ENCODE measurements at places on chromosomes 5 and 9.

DNA sequence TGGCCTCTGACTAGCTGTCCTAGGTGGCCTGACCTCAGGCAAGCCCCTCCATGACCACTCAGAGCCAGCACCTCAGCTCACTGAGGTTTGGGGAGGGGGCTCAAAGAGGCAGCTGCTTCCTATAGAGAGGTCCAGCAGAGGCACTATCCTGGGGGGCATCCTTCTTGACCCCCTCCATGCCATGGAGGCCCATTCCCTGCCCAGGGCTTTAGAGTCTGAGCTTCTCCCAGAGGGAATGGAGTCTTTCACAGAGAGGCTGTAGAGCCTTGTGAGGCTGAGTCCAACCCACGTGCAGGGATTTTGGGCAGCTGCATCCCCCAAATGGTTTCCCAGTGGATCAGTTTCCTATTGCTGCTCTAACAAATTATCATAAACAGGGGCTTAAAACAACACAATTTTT, 16.9 kb downstream of the IRF1 start:
- no peak for DNase-seq

- no peak for DNase-seq
Measured at GRCh38 chr5:123273984-123274383, 149.2 kb downstream of the CEP120 start.

- no peak for DNase-seq
Measured at GRCh38 chr5:138568061-138568824, 7.0 kb downstream of the HSPA9 start.

DNA sequence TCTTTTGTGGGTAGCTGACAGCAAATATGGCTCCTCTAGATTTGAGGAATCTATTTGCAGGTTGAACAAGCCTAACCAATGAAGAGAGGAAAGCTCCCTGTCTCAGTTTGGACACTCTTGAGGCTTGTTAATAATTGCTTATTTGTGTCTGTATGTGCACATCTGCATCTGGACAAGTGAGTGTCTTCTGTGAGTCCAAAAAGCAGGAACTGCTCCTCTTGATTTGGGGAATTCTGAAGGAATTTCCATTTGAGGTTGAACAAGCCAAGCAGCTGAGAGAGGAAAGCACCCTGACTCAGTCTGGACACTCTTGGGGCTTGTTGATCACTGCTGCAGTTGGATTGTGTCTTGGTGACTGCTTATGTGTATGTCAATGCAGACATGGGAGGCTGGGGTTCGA, 211.6 kb downstream of the DTWD2 start:
- no peak for DNase-seq

- no peak for DNase-seq
Measured at GRCh38 chr5:103145196-103145595, 25.1 kb downstream of the PPIP5K2 start.

DNA sequence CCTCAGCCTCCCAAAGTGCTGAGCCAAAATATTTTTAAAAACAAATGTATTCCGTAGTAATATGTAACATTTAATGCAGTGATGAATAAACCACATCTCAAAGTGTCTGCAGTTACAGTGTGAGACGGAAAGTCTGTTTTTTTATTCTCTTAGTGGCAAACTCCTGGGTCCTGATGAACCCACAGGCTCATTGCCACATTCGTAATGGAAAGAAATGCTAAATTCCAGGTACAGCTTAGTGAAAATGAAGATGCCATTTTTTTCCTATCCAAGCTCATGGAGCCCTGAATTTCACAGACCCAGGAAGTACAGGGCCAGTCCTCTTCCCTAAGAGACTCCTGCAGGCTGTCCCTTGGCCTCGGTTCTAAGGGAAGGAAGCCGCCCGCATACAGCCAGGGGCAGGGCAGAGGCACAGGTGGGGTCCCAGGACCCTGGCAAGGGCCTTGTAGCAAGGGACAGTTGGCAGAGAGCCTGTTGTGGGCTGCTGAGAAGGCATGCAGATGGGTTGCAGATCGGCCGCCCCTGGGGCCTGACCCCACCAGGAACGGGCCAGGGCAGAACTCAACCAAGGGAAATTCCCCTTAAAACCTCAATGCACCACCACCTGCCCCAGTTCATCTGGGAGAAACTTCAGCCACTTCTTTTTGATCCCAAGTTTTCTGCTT, 36.2 kb downstream of the IPPK start:
- DNase-seq: no peak

- DNase-seq: no peak
Measured at GRCh38 chr5:493758-494157, 30.5 kb downstream of the SLC9A3 start.

DNA sequence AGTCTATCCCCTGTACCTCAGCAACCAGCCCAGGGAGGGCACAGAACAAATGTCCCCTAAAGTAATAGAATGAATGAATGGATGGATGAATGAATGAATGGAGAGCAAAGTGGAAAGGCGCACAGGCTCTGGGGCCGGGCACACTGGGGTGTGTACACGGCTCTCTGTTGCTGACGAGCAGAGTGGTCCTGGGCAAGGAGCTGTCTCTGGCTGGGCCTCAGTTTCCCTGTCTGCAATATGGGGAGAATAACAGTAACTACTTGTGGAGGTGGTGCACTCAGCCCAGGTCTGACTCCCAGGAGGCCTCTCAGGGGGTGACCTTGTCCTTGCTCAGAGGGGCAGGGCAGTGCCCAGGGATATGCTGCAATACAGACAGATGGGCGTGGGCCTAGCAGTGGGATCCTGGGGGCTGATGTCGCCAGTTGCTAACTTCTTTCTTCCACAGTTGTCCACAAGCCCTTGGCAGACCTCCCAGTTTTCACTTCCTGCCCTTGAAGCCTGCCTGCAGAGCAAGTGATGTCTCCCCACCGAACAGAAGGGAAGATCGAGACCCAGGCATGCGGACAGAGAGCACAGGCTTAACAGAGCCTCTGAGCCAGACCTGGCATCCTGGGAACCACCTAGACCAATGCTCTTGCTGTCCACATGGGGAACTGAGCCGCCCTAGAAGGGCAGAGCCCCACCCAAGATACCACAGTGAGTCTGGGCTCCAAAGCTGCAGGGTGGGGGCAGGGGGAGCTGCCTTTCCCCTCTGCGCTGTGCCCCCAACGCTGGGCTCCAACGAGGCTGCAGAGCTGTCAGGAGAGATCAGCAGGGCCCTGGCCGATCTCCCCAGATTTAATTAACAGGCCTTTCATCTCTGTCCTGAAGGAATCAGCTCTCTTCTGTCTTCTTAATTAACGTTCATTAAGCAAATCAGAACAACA, 13.6 kb upstream of the LAMC3 start:
- DNase-seq: no peak

- no peak for DNase-seq
Measured at GRCh38 chr5:112119508-112119907, 299.6 kb downstream of the EPB41L4A start.

DNA sequence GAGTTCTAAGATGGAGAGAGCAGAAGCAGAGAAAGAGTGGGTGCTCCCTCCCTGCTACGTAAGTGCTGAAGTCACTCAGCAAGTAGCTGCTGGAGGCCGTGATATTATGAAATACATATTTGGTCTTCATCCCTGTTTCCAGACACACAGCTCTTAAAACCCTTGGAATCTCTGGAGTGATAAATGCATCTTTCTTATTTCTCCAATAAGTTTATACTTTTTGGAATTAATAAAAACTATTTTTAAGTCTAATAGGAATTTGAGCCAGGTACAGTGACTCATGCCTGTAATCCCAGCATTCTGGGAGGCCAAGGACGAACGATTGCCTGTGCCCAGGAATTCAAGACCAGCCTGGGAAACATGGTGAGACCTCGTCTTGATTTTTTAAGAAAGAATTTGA, 60.6 kb downstream of the AUH start:
- no peak for DNase-seq

DNA sequence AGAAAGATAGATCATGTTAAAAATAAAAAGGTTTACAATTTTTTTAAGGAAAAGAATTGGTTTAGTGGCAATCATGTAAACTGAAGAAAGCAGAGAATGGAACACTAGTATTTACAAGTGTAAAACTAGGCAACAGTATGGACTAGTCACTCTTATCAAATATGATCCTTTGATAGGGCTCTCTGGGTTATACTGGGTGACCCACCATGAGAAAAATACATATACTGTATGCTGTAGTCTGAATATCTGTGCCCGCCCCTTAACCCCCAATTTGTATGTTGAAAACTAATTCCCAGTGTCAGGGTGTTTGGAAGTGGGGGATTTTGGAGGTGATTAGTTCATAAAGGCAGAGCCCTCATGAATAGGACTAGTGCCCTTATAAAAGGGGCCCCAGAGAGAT, 236.8 kb upstream of the TARS1 start:
- DNase-seq: no peak

DNA sequence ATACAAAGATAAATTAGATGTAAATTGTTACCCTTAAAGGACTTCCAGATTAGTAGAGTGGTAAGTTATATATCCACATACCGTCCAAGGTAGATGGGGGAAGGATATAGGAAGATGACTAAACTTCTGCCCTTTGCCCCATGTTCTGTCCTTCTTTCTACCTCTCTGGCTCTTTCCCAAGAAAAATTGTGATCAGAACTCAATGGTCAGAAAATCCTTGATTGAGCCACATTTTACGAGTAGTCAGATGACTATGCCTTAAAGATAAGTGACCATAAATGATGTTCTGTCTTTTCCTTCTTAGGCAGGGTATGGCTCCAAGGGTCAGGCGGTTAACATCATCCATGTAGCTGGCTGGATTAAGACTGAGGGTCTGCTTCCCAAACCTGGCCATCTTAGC, 4.4 kb downstream of the FRRS1L start:
- no peak for DNase-seq

- no peak for DNase-seq
Measured at GRCh38 chr5:56175488-56175887, 57.6 kb downstream of the ANKRD55 start.

GRCh38 chr5:142399891-142400290, 75.1 kb upstream of the SPRY4 start:
- no peak for DNase-seq

DNA sequence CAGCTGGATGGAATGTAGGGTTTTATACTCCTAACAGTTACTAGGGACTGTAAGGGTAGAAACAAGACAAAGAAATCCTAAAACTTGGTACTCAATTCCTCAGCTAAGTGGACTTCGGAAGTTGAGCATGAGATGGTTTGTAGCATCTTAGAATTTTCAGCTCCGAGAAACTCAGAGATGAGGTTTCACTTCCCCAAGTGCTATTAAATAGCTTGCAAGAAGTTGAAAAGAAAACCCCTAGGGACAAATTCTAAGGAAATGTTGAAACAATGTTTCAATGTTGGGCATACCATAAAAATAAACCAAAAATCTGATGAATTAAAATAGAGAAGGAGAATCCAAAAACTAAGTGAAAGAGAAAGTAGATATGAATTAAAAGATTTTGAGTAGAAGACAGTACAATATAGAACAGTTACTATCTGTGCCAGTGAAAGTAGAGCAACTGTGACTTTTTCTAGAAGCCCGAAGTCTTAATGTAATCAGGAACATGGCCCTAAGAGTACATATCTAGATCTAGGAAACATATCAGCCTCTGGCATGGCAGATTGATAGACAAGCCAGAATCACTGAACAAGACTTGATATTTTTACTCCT, 308.6 kb upstream of the RGMB start:
- DNase-seq: no peak

- DNase-seq: no peak
Measured at GRCh38 chr9:74496819-74497747, at the start of gene RORB. Gene RORB (plus strand): TSS chr9:74497335. CDS start chr9:74497977, 642 bp downstream.

DNA sequence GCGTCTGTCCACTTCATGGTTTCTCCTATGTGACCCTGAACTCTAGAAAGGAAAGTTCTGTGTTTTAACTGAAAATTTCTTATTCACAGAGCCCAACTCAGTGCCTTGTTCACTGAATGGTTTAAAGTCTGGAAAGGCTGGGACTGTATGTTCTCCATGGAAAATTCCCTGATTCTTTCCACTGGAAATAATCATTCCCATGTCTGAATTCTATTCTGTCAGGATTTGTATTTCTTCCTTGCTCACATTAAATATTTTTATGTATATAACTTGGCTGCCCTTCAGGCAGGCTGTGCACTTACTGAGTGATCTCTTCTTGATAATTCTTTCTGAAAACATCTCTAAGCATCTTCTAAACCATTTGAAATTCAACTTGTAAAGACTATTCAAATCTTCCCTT, 1126.9 kb upstream of the DMAC1 start:
- no peak for DNase-seq

DNA sequence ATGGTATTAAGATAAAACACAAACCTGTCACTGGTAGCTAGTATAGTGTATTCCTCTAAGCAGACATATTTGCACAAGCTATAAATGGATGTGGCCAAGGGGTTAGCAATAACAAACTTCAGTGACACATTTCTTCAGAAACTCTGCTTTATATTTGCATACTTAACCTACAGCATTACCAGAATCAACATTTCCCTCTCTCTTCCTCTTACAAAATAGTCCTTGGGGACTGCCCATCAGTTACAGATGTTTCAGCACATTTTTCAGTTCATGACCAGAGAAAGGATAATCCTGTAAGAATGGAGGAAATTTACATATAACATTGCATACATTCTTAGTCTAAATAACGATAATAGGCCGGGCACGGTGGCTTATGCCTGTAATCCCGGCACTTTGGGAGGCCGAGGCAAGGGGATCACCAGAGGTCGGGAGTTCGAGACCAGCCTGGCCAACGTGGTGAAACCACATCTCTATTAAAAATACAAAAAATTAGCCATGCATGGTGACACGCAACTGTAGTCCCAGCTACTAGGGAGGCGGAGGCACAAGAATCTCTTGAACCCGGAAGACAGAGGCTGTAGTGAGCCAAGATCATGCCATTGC, 25.3 kb upstream of the SLC1A1 start:
- DNase-seq: no peak

DNA sequence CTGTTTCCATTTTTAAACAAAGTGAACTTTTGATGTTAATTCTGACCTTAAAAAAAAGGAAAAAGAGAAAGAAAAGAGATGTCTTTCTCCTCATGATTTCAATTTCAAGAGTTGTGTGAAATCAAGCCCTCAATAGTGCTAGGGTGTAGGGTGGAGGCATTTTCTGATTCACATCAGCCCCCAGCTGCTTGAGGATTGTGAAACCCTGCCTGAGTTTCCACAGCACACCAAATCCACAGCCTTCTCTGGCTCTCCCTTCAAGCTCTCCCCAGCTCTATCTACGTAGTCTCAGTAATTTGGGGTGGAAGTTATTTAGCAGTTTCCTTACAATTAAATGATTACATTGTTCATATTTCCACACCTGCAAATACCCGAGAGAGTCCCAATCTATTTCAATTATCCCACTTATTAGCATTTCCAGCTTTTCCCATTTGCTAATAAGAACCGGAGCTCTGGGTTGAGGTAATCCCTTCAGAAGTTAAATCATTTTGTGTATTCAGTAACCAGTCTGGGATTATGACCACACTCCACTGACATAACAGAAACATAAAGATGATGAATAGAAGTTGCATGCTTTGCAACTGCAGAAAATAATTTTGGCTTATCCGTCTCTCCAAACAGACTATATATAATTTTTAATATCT, 54.9 kb downstream of the MTX3 start:
- no peak for DNase-seq

All from activated CD4-positive, alpha-beta T cell treated with anti-CD3 and anti-CD28 coated beads for 24 hours (primary cell).